ENCODE measurements at places on chromosomes 6 and 20.

GRCh38 chr20:63740070-63740626 lies 572 bp downstream of the SLC2A4RG start:
- no peak for DNase-seq

- no peak for DNase-seq
Measured at GRCh38 chr6:144216668-144217218, 66.4 kb downstream of the STX11 start.

DNA sequence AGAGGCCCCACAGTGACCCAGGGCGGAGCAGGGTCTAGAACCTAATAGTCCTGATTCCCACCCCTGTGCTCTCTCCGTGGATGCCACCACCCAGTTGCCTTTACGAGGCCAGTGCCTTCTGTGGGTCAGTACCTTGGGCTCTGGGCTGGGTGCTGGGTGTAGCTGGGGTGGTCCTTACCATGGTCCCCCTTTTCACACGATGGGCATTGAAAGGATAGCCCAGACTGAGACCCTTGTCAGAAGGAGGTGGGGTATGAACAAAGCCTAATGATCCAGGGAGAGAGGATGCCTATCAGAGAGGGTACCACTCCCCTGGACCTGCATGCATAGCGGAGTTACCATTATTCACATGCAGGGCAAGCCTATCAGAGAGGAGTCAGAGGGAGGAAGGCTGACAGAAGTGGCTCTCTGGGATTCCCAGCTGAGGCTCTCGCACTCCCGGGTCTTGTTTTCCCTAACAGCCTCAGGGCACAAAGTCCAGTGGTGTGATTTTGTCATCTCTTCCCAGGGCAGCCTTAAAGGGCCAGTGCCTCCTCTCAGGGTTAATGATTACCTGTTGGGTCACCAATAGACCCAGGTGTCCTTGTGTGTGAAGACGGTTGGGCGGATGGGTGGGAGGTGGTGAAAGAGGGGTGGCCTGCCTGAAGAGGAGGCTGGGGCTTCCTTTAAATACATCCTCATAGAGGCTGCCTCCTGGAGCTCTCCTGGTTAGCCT lies 36.2 kb downstream of the VEGFA start:
- DNase-seq: no peak

GRCh38 chr6:137407816-137408215 lies 86.4 kb downstream of the OLIG3 start:
- no peak for DNase-seq

GRCh38 chr6:156851454-156851921 lies 74.3 kb downstream of the ARID1B start:
- DNase-seq: no peak

Data from activated naive CD4-positive, alpha-beta T cell treated with anti-CD3 and anti-CD28 coated beads, Interleukin-2, amount 50 U/mL, for 72 hours (primary cell).